ENCODE measurements at places on chromosomes 2 and 18.
A peak's percentile ranks its signal among the peaks of the same experiment; 100 is the strongest.

DNA sequence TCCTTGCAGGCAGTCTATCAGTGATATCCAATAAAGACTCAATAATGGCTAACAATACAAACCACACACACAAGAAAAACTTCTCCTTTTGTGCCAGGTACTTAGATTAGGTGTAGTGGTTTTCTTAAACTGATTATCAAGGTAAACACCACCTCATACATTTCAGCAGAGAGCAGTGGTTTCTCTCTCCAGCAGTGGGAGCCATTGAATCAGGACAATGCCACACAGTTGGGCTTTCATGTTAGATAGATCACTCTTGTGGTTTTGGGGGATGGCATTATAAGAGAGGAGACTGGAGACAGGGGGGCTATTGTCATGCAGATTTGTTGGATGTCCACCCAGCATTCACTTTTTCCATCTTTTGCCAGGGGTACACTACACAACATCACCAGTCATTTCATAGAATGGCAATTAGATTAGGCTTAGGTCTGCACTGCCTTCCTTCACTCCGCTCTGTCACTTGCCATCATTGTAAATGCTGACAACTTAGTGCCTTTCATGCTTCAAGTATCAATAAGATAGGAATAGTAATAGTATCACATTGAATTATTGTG is 13.6 kb upstream of the IRS1 start:
- DNase-seq, result peak; percentile 20

DNA sequence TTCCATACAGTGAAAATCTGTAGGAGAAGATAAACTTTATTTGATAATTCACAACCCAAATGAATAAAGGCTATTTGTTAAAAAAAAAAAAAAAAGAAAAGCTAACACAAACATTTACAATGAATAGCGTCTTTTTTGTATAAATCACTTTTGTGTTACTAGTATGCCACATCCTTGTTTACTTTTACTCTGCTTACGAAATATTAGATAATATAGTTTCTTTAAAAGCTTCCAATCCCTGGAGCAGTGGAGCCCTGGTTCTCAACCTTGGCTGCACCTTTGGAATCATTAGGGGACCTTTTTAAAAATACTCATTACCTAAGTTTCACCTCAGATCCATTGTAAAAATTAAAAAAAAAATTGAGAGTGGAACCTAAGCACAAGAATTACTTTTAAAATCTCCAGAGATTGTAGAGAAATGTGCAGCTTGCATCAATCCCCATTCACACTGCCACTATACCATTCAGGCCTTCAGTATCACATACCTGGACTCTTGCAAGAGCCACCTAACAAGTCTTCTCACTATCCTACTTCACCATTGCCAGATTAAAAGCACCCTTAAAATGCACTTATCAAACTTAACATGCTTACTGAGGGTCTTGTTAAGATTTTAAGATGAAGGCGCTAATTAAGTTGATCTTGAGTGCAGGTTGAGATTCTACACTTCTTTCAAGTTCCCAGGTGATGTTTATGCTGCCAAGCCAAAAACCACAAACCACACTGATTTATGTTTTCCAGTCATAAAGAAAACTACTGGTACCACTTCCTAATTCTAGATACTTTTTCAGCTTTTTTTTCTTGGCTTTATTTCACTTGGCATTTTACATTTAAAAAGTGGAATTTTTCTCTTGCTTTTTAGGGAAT is 59.7 kb upstream of the ZC3H15 start:
- no peak for DNase-seq

GRCh38 chr2:1448009-1448408 is 34.7 kb downstream of the TPO start:
- DNase-seq, result no peak

DNA sequence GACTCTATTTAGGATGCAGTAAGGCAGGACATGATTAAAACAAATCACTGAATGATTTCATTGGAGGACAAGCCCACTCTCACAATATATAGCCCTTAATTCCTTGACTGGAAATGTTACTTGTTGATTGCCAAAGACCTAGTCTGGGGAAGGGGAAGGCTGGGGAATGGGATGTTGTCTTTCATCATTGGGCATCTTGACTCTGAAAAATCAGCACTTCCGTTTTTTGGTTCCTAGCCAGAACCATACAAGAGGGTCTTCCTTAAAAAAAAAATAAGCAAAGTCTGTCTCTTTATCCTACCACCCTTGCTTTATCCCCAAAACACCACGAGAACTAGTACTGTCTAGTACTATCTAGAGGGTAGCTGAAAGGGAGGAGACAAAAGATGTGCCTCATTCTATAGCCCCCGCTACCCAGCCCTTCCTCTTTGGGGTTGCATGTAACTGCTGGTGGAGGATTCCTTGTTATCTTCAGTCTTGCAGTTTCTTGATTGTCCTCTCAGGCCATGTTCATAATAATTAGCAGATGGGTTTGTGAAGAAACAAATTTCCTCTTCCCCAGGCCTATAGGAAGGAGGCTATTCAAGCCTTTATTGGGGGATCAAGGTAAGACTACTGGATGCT is 55.8 kb downstream of the NEMP2 start:
- DNase-seq, result no peak

GRCh38 chr18:37383846-37384595 is 181.6 kb downstream of the CELF4 start:
- no peak for DNase-seq

- no peak for DNase-seq
Observed at GRCh38 chr2:167212014-167212648, 323.9 kb downstream of the XIRP2 start.

GRCh38 chr2:20594957-20595356 is 55.9 kb downstream of the HS1BP3 start:
- DNase-seq, result no peak

GRCh38 chr2:70132244-70133126 is 45.2 kb downstream of the PCBP1 start:
- peak; percentile 55 for DNase-seq

All from T47D (cell line).